HuH-7.5 (cell line): ENCODE measurements at places on chromosomes 3 and 15.
A peak's percentile ranks its signal among the peaks of the same experiment; 100 is the strongest.

- DNase-seq, result no peak
Measured at GRCh38 chr15:71120428-71120944, 5.2 kb downstream of the THSD4 start.

DNA sequence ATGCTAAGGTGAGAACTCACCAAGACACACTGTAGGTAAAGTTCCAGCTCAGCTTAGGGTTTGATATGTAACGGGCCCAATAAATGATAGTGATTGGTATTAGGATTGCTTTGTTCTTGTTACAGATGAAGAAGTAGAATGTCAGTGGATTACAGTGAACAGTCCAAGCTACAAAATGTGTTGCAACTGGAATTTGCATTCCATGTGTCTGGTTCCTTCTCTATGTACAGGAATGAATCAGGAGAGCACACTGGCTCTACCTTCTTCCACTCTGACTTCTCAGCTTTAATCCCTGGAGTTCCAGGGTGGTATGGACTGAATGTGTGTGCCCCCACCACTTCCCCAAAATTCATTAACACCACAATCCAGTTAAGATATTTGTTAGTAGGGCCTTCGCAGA lies 730.4 kb upstream of the CFAP20DC start:
- no peak for DNase-seq

DNA sequence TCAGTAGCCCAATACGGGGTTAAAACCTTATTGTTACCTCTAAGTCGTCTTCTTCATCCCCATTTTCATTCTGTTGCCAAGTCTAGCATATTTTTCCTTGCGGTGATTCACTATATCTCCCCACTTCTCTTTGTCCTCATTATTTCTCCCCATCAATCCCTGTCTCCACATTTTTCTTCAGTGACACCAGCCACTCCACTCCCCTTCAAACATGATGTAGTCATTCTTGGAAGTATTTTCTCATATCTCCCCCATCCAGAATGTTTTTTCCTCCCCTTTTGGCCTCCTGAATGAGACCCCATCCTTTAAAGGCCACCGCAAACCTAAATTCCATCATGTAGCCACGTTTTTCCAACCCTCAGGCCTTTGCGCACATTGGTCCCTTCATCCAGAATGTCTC lies 105.9 kb downstream of the TOP2B start:
- no peak for DNase-seq

- no peak for DNase-seq
Measured at GRCh38 chr15:41513506-41514227, at the start of gene LTK. Gene LTK (minus strand): TSS chr15:41513827. CDS start chr15:41513709, 118 bp downstream.

GRCh38 chr3:143331350-143331749 lies 211.8 kb downstream of the CHST2 start:
- DNase-seq, result no peak

DNA sequence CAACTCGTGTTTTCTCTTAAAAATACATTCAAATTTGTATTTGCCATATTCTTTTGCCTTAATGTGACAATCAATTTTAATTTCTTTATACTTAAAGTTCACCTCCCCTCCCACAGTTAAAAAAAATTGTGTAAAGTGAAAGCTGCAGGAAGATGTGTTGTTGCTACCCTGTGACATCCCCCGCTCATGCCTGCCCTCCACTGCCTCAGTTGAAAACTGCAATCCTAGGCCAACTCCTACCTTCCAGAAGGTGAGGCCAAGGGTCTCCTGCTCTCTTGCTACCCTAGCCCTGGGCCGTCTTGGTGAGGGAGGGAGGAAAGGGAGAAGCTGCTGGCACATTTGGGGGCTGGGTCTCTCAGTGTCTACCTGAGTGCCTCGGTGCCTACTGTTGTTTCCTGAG lies 57.0 kb upstream of the CMTM7 start:
- no peak for DNase-seq

- no peak for DNase-seq
Measured at GRCh38 chr3:22908989-22909507, 294.1 kb upstream of the UBE2E2 start.

DNA sequence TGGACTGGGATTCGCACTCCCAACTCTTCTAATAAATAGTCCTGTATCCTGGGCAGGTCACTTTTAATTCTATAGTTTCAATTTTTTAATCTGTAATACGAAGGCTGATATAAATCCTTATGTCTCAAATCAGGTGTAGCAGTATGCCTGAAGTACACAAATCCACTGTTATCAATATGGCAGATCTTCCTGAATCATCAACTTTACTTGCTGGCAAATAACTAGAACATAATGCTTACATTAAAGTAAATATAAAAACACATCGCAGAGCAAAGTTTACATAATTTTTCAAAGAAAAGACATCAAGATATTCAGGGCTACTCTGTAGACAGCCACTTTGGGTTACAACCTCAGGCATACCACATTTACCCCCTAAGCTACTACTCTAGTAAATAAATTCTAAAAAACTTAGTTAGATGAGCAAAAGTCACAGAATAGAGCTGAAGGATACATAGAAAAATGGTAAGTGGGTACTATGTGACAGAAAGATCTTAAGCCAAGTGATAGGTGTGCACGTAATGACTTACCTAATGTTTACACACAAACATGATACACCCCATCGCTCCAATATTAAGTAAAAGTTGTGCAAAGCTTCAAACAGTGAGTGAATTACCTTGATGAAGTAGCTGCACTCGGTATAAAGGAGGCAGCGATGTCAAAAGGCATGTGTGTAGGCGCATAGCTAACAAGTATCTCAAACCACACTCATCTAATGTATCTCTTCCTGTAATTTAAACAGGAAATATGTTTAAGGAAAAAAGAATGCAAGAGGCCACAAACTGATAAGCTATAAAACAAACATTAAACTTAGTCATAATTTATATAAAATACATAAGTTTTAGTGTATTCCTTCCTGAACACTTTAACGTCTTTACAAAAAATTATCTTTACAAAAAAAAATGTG lies 127.9 kb downstream of the DMXL2 start:
- no peak for DNase-seq

DNA sequence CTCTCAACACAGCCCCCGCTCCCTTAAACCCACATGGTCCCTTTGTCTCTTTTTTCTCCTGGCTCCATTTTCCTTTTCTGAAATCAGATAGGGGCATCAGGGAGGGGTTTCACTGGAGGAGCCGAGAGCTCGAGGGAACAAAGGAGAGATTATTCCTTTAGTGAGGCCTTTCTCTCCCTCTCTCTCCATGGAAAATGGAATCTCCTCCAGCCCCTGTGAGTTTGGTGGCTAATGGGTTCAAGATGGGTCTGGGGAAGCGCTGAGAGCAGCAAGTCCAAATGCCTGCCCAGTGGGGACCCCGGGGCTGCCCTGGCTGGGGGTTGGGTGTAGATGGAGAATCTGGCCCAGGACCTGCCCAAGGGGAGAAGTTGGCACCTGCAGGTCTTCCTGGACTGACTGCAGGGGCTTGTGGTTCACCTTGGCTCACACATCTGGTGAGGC lies 56.8 kb downstream of the ITGA11 start:
- DNase-seq, result no peak

DNA sequence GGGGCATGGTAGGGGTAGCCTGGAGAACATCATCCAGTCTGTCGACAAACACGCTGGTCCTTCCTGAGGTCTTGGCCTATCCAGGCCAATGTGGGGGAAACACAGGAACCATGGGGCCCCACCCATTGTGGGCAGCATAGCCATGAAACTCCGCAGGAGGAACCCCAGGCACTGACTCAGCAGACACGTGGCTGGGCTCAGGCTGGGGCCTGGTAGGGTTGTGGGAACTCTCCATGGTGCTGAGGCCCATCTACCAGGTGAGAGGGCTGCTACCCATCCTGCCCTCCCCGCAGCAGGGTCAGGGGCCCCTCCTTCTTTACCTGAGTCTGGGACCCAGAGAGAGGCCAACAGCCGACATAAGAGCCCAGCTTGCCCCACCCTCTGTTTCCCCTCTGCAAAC lies 22.6 kb upstream of the CACNA2D2 start:
- peak; percentile 75 for DNase-seq

DNA sequence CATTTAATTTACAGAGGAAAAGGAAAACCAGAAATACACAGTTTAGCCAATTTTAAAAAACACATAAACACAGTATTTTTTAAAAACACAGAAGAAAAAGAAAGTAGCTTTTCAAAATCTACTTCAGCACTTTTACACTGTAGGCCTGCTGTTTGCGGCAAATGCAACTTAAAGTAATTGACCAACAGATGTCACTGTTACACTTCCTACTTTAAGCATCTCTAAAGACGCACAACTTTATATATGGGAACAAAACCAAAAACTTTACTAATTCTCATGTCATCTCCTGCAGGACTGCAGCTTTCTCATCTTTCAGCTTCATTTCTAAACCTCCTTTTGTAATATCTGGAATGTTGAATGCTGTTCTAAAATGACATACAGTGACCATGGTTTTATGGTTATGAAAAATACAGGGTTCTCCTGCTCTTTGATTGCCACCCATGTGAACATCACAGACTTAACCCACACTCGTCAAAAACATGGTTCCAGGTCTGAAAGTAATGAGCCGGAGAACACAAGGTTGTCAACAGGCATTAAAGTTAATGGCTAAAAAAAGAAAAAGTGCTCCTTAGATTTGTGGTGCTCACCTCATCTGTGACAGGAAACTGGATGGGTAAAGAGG lies 107.9 kb downstream of the FMN1 start:
- no peak for DNase-seq

GRCh38 chr3:182717216-182717615 lies 76.1 kb upstream of the ATP11B start:
- no peak for DNase-seq

DNA sequence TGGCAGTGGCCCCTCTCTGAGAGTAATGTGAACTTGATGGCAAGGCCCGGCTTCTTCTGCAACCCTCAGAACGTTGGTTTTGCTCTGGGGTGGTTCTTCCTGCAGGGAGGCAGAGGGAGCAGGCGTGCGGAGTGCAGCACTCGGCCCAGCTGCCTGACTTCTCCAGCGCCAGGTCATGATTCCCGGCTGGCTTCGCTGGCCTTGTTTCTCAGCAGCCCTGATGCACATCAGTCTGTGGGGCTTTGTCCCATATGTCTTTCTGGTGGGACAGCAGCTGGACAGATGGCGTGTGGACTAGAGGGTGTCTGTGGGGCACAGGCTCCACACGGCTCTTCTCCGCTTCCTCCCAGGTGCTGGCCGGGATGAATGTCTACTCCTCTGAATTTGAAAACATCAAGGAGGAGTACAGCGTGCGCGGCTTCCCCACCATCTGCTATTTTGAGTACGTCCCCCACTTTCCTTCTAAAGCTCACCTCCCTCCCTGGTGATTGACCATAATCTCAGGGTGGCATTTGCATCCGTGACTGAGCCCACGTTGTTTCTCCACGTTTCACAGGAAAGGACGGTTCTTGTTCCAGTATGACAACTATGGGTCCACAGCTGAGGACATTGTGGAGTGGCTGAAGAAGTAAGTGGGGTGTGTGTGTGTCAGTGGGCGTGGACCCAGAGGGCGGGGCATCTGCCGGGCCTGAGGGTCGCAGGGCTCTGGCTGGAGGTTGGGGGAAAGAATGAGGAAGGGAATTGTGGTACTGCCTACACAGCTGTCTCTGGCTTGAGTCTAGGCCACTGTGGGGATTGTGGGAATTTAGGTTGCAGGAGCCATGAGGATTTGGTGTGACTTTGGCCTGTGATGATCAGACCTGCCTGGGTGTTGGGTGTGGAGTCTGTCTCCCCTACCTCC lies 57.1 kb downstream of the PDIA5 start:
- DNase-seq, result no peak

DNA sequence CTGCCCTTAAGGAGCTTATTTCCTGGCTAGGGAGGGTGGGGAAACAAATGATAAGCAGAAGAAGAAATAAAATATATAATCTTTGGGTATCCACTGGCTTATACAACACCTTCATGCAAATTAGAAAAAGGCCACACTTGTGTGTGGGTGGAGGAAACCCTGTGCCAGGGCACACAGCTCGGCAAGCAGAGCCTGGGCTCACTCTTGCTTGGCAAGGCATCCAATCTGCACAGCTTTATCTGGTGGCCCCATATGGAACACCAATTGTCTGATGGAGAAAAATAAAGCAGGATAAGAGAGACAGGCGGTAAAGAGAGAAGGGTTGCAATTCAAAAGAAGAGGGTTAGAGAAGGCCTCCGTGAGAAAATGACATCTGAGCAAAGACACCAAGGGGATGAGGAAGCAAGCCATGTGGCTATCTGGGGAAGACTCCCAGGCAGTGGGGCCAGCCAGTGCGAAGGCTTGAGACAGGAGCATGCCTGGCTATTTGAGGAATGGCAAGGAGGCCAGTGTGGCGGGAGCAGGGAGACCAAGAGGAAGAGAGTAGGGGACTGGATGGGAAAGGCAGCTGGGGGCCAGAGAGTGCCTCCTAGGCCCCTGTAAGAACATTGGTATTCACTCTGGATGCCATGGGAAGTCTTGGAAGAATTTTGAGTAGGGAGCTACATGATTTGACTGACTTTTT lies 22.5 kb upstream of the VPS8 start:
- no peak for DNase-seq

DNA sequence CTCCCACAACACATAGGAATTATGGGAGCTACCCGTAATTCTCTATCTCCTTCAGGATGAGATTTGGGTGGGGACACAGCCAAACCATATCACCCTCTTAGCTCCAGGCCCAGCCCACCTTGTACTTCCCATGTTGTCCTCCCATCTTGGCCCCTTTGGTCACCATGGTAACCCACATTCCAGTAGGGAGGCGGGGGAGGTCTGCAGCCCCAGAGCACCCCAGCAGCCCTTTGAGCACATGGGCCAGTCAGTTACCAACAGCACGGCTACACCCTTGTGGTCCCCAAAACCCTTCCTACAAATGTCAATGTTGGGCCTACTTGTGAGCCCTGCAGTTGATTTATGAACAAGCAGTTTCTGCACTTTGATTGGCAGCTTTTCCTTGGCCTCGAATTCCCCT lies 84.5 kb downstream of the LRRK1 start:
- DNase-seq, result no peak

- no peak for DNase-seq
Measured at GRCh38 chr3:175885231-175885766, 1026.2 kb downstream of the NAALADL2 start.

- no peak for DNase-seq
Measured at GRCh38 chr3:165635791-165636683, 201.2 kb downstream of the BCHE start.

DNA sequence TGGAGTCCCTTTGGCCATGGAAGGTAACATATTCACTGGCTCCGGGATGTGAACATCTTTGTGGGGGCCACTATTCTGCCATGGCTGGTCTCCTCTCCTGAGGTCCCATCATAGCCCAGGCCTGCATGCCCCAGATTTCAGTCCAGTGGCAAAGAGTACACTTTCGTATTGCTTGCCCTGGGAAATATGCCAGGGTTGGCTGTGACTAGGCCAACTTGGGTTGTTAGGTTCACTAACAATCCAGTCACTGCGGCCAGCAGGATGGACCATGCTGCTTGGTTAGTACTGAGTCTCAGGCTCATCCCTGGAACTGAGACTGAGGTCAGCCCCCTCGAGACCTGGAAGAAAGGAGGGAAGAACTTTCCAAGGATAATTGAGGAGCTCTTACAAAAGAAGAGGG lies 9.8 kb upstream of the EEFSEC start:
- no peak for DNase-seq

DNA sequence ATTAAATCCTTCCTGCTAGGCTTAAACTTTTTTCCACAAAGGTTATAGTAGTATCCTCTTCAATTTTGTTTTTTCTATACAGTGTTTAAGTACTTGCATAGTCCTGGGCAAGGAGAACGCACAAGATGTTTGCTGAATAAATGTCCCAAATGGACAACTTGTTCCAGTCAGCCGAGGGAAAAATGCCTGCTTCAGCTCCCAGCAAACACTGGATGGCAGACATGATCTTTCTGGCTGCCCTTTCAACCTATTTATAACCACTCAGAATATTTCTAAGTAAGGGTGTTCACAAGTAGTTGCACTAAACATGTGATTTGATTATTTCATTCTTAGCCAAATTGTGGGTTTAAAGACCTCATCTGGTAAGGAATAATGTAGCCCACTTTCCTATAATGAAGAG lies 29.8 kb downstream of the GNB4 start:
- no peak for DNase-seq

- no peak for DNase-seq
Measured at GRCh38 chr3:33826206-33826605, 27.8 kb downstream of the PDCD6IP start.
